T-helper 9 cell (primary cell): ENCODE measurements at places on chromosomes 4 and X.

DNA sequence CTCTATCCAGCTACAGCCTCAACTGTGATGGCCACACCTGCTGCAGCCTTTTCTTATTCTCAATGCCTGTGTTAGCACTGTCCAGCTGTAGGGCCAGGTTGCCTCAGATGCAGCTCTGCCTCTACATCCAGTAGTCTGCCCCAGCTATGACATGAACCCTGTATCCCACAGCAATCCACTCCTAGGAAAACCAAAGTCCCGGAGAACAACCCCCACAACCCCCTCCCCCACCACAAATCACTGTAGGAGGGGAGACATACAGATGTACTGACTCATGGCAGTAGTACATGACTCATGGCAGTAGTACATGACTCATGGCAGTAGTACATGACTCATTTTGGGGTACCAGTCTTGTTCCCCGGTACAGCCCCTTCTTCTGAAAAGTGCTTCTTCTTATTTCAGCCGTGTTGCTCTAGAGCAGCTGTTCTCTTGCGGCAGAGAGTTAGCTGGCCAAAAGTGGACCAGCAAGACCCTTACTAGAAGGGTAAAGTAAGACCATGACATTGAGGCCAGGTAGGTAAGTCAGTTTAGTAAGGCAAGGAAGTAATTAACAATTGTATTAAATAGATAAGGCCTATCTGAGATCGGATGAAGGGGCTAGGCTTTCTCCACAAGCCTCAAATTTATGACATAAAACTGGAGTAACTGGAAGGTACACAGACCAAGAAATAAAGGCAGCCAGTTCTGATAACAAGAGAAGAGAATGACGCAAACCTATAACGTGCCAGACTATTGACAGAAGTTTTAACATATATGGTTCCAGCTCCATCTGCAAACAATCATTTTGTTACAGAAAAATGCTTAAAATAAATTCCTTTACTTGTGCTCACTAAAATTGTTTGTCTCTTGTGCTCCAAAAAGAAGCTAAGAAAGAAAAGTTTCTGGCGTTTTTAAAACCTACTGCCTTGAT lies 221.4 kb downstream of the TACR3 start:
- DNase-seq: no peak

GRCh38 chr4:62342346-62342745 lies 1142.2 kb downstream of the ADGRL3 start:
- no peak for DNase-seq

DNA sequence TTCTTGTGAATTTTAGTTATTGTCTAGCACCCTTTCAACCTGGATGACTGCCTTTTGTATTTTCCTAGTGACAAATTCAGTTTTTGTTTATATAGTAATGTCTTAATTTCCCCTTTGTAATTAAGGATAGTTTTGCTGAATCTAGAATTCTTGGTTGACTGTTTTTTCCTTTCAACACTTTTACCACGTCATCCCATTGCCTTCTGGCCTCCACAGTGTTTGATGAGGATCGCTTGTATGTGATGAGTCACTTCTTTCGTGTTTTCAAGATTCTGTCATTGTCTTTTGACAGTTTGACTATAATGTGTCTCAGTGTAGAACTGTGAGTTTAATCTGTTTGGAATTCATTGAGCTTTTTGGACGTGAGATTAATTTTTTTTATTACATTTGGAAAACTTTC lies 30.1 kb downstream of the KDM6A start:
- DNase-seq: no peak

GRCh38 chrX:119094819-119095218 lies 22.0 kb downstream of the CT47C1 start:
- DNase-seq: no peak

GRCh38 chr4:62952366-62952765 lies 1456.9 kb downstream of the TECRL start:
- DNase-seq: no peak

GRCh38 chr4:168453146-168453545 lies 27.1 kb downstream of the DDX60L start:
- DNase-seq: no peak

DNA sequence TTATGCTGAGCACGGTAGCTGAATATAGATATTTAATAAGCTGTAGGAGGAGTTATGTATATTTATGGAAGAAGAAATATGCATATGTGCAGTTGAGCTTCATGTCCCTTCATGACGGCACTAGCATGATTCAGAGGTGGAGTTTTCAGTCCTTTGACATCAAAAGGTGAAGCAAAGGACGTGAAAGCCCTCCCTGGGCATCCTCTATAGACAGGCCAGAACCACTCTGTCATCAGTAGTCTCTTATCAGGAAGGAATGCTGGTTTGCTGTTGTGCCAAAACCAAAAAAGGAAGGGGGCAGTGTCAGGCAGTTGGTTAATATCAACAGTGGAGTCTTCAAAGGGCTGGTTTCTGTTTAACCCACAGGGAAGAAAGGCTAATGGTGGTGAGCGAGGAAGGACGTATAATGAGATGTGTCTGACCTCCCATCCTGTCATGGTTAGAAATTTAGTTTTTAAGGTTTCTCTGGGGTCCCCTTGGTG lies 23.5 kb upstream of the IL2 start:
- no peak for DNase-seq

GRCh38 chr4:53376900-53377299 lies 541 bp upstream of the FIP1L1 start:
- DNase-seq: no peak

DNA sequence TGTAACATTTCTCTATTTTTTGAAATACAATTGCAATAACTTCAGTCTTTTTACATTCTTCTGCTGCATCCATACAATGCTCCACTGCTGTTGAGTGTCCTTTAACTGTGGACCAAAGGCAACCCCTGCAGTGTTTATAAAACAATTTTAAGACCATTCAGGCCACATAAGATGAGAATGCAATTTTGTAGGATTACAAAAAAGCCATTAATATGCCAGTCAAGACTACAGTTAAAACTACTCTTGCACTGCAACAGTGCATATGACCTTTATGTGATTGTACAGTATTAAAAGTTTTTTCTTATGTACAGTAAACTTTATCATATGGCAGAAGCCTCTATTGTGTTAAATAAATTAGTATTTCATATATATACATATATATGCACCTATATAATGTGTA lies 55.7 kb upstream of the ATOH1 start:
- DNase-seq: no peak

- DNase-seq: no peak
These were observed 64.6 kb downstream of the CRLF2 start for GRCh38 chrX:1147611-1148515.

GRCh38 chrX:136646602-136647239 lies 1.2 kb upstream of the CD40LG start:
- no peak for DNase-seq

- DNase-seq: no peak
These were observed 263.6 kb downstream of the DCTD start for GRCh38 chr4:182653596-182653995.

GRCh38 chr4:119106036-119107000 lies 29.3 kb upstream of the MYOZ2 start:
- DNase-seq: no peak

DNA sequence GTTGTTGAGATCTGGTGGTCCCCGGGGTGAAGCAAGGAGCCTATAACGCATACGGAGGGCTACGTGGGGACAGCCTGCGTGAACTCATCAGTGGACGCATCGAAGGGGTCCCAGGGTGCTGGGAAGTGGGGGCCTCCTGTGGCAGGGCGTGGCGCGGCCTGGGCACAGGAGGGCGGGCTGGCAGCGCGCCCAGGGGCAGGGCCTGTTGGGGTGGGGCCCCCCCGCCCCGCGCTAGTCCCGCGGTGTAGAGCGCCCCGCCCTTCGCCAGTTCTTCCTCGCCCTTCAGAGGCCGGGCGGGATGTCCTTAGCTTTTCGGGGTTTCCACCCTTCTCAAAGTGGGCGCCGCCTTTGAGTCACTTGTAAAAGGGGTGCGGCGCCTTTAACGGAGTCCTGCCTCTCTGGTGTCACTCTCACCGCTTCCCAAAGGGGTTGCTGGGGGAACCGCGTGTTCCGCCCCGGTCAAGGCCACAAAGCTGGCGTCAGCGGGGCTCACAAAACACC lies 632 bp downstream of the PLP2 start:
- DNase-seq: peak; percentile 41

DNA sequence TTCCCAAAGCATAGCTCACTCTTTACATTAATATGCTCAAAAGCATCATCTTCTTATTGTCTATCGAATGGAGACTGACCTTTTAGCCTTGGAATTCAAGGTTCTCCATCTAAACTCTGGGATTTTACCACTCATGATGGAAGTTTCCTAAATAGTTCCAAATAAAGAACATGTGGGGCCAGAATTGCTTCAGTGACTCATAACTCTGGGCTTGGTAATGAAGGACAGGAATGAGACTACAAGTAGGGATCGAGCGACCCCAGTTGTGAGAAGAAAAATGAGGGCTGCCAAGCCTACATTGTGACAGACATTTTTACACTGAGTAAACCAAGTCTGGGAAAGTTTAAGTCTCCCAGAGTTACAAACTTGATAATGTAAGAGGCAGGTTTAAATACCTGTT lies 269.9 kb downstream of the CBLL2 start:
- no peak for DNase-seq

GRCh38 chrX:19953145-19953544 lies 37.7 kb downstream of the BCLAF3 start:
- no peak for DNase-seq

- no peak for DNase-seq
These were observed 59.6 kb upstream of the DHX15 start for GRCh38 chr4:24643774-24644520.

- no peak for DNase-seq
These were observed 134.3 kb upstream of the VCX2 start for GRCh38 chrX:8305350-8305749.

DNA sequence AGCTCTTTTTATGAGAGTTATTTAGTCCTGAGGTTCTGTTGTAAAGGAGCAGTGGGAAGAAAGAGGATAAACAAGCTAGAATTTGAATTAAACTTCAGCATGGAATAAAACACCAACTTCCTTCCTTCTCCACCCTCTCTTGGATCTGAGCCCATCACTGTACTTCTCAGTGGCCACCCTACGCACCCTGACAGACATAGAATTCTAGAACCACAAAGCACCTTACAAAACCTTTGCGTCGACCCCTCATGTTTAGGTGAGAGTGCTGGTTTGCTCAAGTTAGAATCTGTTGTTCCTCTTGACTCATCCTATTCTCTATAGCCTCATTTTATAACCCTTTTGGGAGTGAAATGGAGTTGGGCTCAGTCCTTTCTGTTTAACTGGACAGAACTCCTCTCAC lies 84.6 kb upstream of the RPL34 start:
- no peak for DNase-seq

DNA sequence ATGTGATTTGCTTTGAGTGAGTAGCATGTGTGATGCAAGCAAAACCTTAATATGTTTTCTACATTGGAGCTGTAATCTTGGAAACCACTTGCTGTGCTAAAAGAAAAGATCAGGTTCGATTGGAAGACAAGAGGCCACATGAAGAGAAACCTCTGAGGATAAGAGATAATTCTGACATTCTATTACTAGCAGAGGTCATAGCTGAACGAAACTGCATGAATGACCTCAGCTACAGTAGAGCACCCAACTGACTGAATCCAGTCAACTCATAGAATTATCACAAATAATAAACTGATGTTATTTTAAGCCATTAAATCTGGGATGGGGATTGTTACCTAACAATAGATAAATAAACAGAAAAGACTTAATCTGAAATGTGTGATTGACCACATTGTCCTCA lies 147.1 kb downstream of the CAMK2D start:
- no peak for DNase-seq

DNA sequence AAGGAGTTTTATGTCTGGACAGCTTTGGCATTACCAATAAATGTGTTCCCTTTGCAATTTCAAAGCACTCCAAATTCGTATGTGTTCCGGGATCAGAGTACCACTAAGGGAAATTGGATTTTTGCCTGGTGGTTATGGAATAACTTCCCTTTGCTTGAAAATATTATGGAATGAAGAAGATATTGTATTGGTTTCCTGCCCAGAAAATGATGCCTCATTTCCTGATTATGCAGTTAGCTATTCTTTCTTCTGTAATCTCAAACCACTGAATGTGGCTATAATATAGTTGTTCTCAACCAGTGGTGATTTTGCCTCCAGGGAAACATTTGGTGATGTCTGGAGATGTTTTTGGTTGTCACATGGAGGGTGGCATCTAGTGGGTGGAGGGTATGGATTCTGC lies 142.9 kb downstream of the PCDH7 start:
- DNase-seq: no peak

DNA sequence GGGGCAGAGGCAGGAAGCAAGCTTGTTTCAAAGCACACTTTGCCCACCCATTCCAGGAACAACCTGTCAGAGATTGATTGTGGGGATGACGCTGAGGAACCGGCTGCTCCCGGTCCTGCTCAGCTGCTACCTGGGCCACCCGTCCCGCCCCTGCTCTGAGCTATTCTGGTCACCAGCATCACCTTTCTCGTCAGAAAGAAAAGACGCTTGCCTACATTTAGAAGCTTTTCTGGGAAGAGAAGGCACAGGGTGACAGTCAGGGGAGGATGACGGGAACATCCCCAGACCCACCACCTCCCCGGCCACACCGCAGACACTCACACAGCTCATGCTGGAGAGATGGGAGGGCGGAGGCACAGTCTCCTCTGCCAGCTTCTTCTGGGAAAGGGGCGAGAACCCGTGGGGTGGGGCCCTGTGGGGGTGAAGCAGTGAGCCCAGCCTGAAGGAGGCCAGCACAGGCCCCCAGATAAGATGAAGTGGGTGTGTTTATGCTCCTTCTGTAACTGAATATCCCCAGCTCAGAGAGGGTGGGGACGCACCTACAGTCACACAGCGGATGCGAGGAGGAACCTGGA lies 81.8 kb downstream of the CPZ start:
- no peak for DNase-seq

DNA sequence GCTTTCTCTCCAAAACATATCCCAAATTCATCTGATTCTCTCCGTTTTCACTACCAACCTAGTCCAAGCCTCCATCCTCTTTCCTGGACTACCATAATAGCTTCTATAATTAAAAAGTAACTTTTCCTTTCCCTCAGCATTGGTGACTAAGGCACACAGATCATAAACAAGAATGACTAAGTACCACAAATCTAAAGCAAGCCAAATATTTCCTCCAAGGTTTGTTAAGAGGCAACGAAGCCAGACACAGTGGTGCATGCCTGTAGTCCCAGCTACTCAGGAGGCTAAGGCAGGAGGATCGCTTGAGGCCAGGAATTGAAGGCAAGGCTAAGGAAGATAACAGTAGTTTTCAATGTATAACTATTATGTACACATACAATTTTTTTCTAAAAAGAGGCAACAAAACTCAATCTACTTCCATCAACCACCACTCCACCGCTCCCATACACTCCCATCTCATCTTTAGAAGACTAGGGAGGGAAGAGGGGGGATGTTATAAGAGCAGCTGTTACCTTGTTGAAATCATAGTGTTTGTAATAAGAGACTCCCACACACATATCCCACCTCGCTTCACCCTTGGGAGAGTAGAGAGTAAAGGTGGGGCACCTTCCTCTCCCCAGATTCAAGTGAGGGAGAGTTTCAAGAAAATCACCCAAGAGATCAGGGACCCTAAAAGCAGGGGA lies 4.2 kb upstream of the JCHAIN start:
- no peak for DNase-seq

- no peak for DNase-seq
These were observed 18.6 kb downstream of the CEP135 start for GRCh38 chr4:55967376-55967775.
